M059J (cell line): ENCODE measurements at places on chromosomes 2 and 18. TPM values are rescaled to one million over a fixed set of nuclear protein-coding genes. Genes with fewer than 3 reads are reported as not detected.

ACVR1C gene
- total RNA-seq, result 0.10 TPM in 1 of 2 replicates, not detected in the other

FHOD3 gene
- 8.1 and 13.1 TPM in 2 replicates for total RNA-seq

TTN gene
- total RNA-seq, result 0.52 and 0.71 TPM in 2 replicates

DNA sequence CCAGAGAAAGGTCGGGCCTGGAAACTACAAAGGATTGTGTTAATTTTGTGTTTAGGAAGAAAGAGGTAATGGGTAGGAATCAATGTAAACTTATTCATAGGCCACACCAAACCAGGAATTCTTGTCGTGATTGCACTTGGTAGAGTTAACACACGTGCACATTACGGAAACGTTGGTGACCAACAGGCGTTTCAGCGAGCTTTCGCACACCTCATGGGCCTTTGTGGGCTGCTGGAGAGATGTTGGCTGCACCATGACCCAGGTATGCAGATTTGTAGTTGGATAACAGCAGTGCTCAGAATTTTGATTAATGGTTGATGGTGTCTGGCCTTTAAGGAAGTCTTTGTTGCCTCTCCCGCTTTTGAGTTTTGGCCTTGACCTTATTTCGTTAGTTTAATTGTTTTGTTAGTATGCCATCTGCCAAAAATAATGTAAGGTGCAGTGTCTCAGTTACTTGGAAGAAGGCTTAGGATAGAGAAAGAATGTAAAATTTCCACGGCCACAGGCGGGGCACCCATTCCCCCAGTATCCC lies 1.9 kb downstream of the ZNF236 start:
- no peak for DNase-seq

FABP1 gene
- total RNA-seq, result not detected in 2 replicates

UGT1A10 gene
- not detected in 2 replicates for total RNA-seq
